ENCODE measurements at places on chromosomes 2 and 18.

- DNase-seq = no peak
Measured at GRCh38 chr2:27322301-27322765, 564 bp downstream of the MPV17 start.

GRCh38 chr2:160429248-160430000, 64.2 kb downstream of the RBMS1 start:
- peak; percentile 48 for DNase-seq

- DNase-seq = no peak
Measured at GRCh38 chr2:233325256-233325655, 17.6 kb downstream of the SAG start.

- DNase-seq = no peak
Measured at GRCh38 chr18:48799724-48800315, 150.9 kb downstream of the SMAD7 start.

- no peak for DNase-seq
Measured at GRCh38 chr2:95301876-95302641, 4.9 kb downstream of the KCNIP3 start.

DNA sequence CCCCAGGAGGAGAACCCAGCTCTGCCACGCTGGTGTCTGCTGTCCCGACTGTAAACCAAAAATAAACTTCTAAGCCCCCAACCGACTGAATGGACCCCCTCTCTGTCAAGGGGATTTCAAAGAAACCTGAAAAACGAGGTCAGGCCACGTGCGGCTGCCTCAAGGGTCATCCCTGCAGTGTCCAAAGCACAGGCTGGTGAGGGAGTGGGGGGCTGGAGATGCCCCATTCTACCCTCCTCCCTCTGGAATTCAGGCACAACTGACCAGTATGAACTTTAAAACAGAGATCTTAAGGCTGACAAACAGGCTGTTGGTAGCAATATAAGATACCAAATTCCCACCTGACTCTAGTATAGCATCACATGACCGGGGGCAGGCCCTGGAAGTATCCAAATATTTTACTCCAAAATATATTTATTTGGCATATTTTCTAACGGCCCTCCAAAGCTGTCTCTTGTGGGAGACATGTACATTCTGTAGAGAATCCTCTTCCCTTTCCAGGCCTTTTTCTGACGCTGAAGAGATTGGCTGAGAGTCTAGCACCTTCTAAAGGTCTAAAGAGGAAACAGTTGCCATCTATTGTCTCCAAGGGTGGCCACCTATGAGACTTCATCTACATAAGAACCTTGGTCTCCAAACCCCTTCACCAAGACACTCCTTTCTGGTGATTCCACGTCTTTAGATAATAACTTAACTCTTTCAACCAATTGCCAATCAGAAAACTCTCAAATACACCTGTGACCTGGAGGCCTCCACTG, 40.4 kb upstream of the CTDP1 start:
- no peak for DNase-seq

GRCh38 chr2:153986488-153987229, 114.9 kb downstream of the GALNT13 start:
- peak; percentile 76 for DNase-seq

GRCh38 chr2:241598061-241598460, 38.9 kb downstream of the THAP4 start:
- no peak for DNase-seq

GRCh38 chr18:47407736-47408135, 156.3 kb upstream of the SKOR2 start:
- DNase-seq = no peak

DNA sequence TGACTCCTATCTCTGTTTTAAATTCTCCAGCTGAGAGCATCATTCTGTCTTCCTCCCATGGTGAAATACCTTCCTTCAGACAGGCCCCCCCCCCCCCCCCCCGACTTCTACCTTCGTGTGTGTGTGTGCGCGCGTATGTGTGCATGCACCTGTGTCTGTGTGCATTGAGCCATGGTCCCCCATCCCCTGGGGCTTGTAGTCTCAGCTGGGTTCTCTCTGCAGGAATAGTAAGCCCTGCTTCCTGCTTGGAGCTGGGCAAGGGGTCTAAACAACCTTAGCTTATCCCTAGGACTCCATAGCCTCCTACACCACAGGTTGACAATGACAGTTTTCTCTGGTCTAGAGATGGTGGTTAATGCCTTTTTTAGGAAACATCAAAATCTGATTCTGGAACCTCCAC, 427.5 kb upstream of the KLHL29 start:
- DNase-seq = no peak

- DNase-seq = no peak
Measured at GRCh38 chr2:66526180-66526579, 91.3 kb downstream of the MEIS1 start.

Measured in COLO829 (cell line).